Karpas-422 (cell line): ENCODE measurements at places on chromosomes 2 and 18. TPM values are rescaled to one million over a fixed set of nuclear protein-coding genes. Genes with fewer than 3 reads are reported as not detected.

GALNT3 gene
- 0.94 and 3.0 TPM in 2 replicates for total RNA-seq

RBM44 gene
- 0.07 and 1.2 TPM in 2 replicates for total RNA-seq

RAB11FIP5 gene
- 0.14 TPM in 1 of 2 replicates, not detected in the other for total RNA-seq

VIT gene
- not detected in 2 replicates for total RNA-seq

LAMA3 gene
- total RNA-seq = not detected in 2 replicates

CD226 gene
- 5.1 and 6.4 TPM in 2 replicates for total RNA-seq

ALPI gene
- total RNA-seq = not detected in 2 replicates

REG3A gene
- not detected in 2 replicates for total RNA-seq

MYL12A gene
- total RNA-seq = 300 and 482 TPM in 2 replicates

CD8B gene
- total RNA-seq = not detected in 2 replicates

EHBP1 gene
- total RNA-seq = 32.2 and 48.7 TPM in 2 replicates

BCL11A gene
- 159 and 190 TPM in 2 replicates for total RNA-seq

FSHR gene
- total RNA-seq = not detected in 2 replicates

C2orf66 gene
- total RNA-seq = not detected in 2 replicates

PLCL1 gene
- not detected in 2 replicates for total RNA-seq

SCYGR5 gene
- not detected in 2 replicates for total RNA-seq

DPY30 gene
- 67.5 and 88.3 TPM in 2 replicates for total RNA-seq

DCC gene
- not detected in 2 replicates for total RNA-seq

MRO gene
- total RNA-seq = 3.2 and 4.9 TPM in 2 replicates

ROCK2 gene
- total RNA-seq = 7.4 and 14.2 TPM in 2 replicates

DTNA gene
- total RNA-seq = not detected in 2 replicates

REG3G gene
- total RNA-seq = not detected in 2 replicates

AFF3 gene
- total RNA-seq = 84.6 and 99.7 TPM in 2 replicates

CNOT9 gene
- total RNA-seq = 50.0 and 74.9 TPM in 2 replicates

RAD51AP2 gene
- not detected in 2 replicates for total RNA-seq

POTEI gene
- 0.87 TPM in 1 of 2 replicates, not detected in the other for total RNA-seq

ADRA2B gene
- total RNA-seq = not detected in 2 replicates

PFN4 gene
- 2.1 TPM in 1 of 2 replicates, not detected in the other for total RNA-seq

PRKAG3 gene
- total RNA-seq = not detected in 2 replicates

CLEC4F gene
- not detected in 2 replicates for total RNA-seq

RRM2 gene
- total RNA-seq = 22.6 and 24.8 TPM in 2 replicates

GPR35 gene
- 1.1 and 1.9 TPM in 2 replicates for total RNA-seq

RFTN2 gene
- total RNA-seq = not detected in 2 replicates

MC4R gene
- total RNA-seq = not detected in 2 replicates

PDE11A gene
- total RNA-seq = 0.52 TPM in 1 of 2 replicates, not detected in the other

IRS1 gene
- 3.5 and 3.9 TPM in 2 replicates for total RNA-seq

NFE2L2 gene
- total RNA-seq = 33.1 and 66.7 TPM in 2 replicates

TCF7L1 gene
- not detected in 2 replicates for total RNA-seq

SERPINB12 gene
- not detected in 2 replicates for total RNA-seq

COX5B gene
- 374 and 606 TPM in 2 replicates for total RNA-seq

CHRNG gene
- total RNA-seq = not detected in 2 replicates

SERPINB13 gene
- total RNA-seq = not detected in 2 replicates

GPR75 gene
- total RNA-seq = 6.6 and 11.4 TPM in 2 replicates

ZAP70 gene
- not detected in 2 replicates for total RNA-seq

PLA2R1 gene
- total RNA-seq = not detected in 2 replicates

STK39 gene
- 30.2 and 56.9 TPM in 2 replicates for total RNA-seq

NTSR2 gene
- total RNA-seq = not detected in 2 replicates

RNU2-63P gene
- total RNA-seq = not detected in 2 replicates

FAM124B gene
- total RNA-seq = not detected in 2 replicates

SKOR2 gene
- total RNA-seq = not detected in 2 replicates

SCN1A gene
- total RNA-seq = not detected in 2 replicates

AMER3 gene
- total RNA-seq = not detected in 2 replicates

MAPK4 gene
- not detected in 2 replicates for total RNA-seq

WIPF1 gene
- total RNA-seq = 46.8 and 62.6 TPM in 2 replicates
